ENCODE measurements at places on chromosomes 13 and 19.

DNA sequence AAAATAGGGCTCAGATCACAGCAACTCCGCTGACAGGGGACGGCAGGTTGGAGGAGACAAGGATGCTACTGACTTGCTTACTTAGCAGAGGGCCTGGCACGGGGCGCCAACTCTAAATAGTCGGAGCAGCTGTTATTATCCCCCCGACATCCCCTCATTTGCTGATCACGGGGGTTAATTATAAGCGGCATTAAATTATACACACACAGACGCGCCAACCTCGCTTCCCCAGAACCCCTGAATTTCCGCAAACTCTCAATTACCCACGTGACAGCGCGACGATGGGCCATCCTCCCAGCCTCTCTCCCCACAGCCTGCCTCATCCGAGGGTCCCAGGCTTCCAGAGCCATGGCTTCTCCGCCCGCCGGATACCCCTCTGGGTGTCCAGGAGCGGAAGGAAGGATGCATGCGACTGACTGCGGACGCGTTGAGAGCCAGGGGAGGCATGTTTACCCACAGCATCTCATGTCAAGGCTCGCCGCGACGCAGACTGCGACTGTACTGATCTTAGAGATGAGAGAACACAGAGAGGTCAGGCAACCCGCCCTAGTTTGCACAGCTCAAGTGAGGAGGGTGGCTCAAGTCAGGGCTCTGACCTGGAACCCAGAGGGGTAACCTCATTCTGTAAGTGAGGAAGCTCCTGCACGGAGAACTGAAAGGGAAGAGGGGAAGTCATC lies 5.7 kb downstream of the PTPRS start:
- no peak for DNase-seq

DNA sequence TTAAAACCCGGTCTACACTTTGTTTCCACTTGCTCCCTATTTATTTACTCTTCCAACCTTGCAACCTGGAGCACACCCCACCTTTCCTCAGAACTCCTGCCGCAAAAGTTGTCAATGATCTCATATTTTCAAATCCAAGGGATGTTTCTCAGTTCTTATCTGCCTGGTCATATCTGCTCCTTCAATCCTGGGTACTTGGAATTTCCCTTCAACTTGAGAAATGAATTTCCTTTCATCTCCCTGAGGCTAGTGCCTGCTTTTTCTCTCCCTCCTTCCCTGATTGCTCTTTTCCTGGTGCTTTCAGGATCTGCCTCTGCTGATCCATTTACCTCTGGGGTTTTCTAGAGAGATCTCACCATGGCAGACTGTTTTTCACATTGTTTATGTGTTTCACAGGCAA lies 154.8 kb upstream of the IRS2 start:
- DNase-seq: no peak

GRCh38 chr13:20489185-20489820 lies 36.4 kb downstream of the CRYL1 start:
- no peak for DNase-seq

- DNase-seq: no peak
Measured at GRCh38 chr13:49062297-49062896, 86.7 kb downstream of the FNDC3A start.

DNA sequence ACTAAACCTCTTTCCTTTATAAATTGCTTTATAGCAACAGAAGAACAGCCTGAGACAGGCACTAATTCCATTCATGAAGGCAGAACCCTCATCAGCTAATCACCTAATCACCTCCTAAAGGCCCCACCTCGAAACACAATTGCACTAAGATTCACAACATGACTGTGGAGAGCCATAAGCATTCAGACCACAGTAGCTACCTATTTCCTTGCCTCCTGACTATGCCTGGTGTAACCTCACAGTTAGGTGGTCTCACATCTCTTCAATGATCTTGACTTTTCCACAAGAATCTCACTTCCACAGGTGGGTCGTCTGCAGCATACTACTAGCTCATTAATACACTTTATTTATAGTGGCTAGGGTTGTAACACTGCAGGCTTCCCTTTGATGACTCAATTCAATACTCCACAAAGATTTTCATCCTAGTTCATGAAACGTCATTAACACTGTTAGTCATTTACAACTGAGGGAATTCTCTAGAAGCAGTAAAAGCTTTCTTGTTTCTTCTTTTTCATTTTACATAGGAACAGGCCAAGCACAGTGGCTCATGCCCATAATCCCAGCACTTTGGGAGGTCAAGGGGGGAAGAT lies 27.1 kb downstream of the STK24 start:
- DNase-seq: no peak

DNA sequence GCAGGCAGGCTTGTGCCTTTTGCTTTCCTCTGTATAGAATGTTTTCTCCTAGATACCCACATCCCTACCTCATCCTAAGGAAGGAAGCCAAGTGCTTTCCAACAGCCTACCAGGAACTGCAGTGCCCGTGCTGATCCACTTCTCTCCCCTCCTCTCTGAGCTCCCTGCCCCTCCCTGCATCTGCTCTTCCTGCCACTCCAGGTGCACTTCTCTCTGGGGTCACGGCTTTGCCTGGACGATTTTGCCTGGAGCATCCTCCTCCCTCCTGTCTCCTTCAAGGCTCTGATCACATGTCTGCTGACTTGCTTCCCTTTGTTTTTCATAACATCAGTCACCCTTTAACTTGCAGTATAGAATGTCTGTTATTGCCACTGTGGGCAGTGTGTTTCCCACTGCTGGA lies 34.7 kb upstream of the IRS2 start:
- no peak for DNase-seq

DNA sequence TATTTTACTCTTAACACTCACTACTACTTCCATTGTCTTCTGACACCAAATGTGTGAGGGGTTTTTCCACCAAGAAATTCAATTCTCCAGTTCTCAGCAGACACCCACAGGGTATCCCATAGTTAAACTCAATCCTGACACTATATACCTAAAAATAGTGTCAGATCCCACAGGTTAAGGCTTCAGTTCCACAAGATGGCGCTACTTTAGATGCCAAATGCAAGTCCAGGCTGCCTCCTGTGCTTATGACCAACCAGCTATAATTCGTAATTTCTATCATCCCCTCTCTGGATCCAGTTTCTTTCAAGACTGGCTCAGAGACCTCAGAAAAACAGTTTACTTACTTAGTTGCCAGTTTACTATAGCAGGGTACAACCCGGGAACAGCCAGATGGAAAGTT lies 1146.2 kb upstream of the SPRY2 start:
- no peak for DNase-seq

DNA sequence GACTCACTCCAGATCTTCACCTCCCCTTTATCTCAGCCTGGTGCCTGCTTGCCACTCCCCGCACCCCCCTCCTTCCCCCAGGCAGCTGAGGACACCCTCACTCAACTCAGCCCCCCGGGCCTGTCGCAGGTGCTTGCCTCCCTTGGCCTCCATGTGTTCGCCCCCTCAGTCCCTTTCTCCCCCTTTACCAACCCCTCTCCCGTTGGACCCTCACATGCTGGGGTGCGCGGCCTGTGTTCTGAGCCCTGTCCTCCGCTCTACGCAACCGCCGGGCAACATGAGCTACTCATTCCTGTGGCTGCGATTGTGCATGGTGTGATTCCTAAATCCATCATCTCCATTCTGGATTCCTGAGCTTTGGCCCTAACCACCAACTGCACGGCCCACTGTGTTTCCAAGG lies 5.1 kb downstream of the CHERP start:
- DNase-seq: no peak

GRCh38 chr13:27131906-27132305 lies 39.7 kb downstream of the USP12 start:
- DNase-seq: peak; percentile 8

- DNase-seq: no peak
Measured at GRCh38 chr13:34086281-34086680, 268.3 kb downstream of the RFC3 start.

- no peak for DNase-seq
Measured at GRCh38 chr19:19212916-19213315, 1.2 kb downstream of the NCAN start.

GRCh38 chr19:3862826-3863500 lies 5.9 kb downstream of the ZFR2 start:
- no peak for DNase-seq

- no peak for DNase-seq
Measured at GRCh38 chr13:44748439-44748838, 172.3 kb upstream of the TSC22D1 start.

- DNase-seq: no peak
Measured at GRCh38 chr13:110702591-110703526, 3.1 kb downstream of the CARS2 start.

DNA sequence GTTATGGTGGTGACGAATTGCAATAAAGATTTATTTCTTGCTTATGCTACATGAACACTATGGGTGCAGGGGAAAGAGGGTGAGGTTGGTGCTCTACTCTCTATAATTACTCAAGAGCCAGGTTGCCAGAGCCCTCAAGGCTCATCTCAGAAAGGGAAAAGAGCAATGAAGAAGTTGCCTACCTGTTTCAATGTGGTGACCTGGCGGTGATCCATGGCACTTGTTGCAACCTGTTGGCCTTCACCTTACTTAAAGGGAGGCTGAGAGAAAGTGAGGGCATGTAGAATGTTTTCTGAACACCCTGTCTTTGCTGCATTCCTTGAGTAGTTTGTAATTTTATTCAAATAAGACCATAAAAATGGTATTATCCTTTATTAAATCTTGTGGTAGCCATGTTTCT lies 394.4 kb downstream of the GPC6 start:
- no peak for DNase-seq

DNA sequence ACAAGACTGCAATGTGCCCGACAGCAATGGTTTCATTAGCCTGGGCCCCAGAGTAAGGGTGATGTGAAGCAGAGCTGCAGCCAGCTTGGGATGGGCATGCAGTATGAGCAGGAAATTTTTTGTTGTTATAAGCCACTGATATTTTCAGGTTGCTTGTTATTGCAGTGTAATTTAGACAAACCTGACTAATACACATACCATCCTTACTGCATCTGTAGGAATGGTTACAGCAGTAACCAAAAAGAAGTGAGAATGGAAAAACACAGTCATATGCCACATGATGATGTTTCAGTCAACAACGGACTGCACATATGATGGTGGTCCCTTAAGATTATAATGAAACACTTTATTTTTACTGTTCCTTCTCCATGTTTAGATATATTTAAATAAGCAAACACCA lies 8.6 kb upstream of the POMP start:
- no peak for DNase-seq

- no peak for DNase-seq
Measured at GRCh38 chr13:83508771-83509301, 373.4 kb downstream of the SLITRK1 start.

DNA sequence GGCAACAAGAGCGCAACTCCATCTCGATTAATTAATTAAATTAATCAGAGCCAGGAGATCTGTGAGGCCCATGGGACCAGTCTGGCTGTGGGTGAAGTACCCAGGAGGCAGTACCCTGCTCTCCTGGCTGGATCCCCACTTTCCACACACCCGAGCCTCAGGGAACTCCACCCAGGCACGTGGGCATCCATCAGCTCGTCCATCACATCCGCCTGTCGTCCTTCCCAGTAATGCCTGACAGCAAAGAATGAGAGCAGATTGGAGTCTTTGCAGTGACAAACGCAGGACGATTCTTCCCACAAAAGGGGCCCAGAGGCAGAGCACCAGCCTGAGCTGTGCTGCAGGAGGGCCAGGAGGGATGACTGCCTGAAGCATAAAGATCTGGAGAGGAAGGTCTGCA lies 35.8 kb downstream of the VSTM2B start:
- DNase-seq: no peak

DNA sequence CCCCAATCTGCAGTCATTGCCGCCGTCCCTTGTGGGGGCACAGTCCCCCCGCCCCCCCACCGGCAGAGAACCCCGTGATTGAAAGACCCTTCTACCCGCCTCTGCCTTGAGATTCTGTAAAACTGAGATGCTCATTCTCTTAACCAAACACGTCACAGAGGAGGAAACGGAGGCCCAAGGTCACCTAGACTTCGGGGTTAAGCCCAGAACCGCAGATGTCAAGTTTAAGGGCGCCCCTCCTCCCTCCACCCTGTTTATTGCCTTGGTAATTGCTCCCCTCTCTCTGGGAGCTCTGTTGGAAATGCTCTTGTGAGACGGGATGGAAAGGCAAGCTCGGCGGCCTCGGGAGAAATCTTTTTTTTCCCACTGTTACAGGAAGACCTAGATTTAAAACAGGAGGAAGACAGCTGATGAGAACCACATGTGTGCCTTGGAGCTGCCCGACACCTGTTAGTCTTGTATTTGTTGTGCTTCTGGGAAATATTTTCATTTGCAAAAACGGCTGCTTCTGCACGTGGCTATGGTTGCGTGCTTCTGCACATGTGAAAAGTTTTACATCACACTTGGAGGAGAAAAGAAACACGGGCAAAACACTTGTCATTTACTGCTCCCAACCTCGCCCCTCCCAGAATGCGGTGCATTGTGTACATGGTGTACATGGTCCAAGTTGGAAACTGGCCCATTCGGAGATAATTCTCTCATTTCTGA lies 1.1 kb upstream of the MED26 start:
- DNase-seq: peak; percentile 48

DNA sequence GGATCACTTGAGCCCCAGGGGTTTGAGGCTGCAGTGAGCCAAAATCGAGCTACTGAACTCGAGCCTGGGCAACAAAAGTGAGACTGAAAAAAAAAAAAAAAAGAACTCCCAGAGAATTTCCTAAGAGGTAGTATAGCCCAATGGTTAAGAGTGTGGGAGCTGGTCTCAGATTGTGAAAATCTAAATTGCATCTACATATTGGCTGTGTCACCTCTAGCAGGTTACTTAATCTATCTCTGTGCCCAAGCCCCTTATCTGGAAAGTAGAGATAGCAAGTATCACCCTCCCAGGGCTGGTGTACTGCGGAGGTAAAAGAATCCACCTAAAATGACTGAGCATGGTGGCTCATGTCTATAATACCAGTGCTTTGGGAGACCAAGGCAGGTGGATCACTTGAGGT lies 3.7 kb upstream of the PLAUR start:
- no peak for DNase-seq

DNA sequence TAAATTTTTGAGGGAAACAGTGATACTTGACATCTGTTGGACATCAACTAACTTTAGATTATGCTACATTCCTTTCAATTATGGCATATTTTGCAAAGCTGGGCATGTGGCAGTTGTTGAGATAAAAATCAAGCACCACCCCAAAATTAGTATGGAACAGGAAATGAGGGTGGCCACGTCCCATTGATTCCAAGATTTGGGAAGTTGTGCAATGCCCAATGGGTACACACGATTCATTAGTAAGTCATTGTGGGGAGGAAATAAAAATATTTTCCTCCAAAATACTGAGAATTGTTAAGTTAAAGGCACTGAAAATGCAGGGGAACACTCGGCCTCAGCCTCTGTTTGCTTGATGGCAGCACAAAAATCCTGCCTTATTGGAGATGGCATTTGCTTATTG lies 7.6 kb downstream of the ERICH6B start:
- DNase-seq: no peak

DNA sequence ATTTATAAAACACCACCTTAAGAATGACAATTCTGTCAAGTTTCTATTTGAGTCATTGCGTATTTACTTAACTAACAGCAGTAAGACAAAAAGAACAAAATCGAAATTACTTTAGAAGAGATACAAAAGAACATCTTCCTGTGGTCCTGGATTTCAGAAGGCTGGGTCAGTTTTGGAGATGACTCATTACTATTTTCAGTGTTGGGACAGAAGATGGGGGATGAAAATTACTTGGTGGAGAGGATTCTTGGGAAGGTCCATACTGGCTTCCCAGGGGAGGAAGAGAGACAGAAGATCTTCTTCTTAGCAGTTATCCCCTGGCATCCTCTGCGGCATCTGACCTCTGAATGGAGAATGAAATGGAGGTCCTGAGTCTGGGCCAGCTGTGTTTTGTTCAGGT lies 33.5 kb upstream of the CSNK1A1L start:
- DNase-seq: no peak

Data from lung microvascular endothelial cell (primary cell).